NCI-H2029 treated with DMSO at 0.1 percent for 48 hours (cell line): ENCODE measurements at places on chromosomes 2 and 18.

GRCh38 chr18:77131100-77131651 is 1.4 kb downstream of the MBP start:
- no peak for DNase-seq

- DNase-seq: no peak
These were observed 54.7 kb downstream of the CABLES1 start for GRCh38 chr18:23189768-23190661.

DNA sequence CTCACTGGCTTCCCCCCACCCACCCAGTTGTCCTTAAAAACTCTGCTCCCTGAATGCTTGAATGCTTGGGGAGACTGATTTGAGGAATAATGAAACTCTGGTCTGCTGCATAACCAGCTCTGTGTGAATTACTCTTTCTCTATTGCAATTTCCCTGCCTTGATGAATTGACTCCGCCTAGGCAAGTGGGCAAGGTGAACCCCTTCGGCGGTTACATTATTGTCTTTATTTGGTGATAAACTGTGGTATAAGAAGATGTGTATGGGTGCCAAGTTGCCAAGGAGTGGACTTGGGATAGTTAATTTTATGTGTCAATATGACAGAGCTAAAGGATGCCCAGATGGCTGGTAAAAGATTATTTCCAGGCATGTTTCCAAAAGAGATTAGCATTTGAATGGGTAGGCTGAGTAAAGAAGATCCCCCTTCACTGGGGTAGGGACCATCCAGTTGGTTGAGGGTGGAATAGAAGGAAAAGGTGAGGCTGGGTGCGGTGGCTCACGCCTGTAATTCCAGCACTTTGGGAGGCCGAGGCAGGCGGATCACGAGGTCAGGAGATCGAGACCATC is 98.5 kb upstream of the HAAO start:
- no peak for DNase-seq

DNA sequence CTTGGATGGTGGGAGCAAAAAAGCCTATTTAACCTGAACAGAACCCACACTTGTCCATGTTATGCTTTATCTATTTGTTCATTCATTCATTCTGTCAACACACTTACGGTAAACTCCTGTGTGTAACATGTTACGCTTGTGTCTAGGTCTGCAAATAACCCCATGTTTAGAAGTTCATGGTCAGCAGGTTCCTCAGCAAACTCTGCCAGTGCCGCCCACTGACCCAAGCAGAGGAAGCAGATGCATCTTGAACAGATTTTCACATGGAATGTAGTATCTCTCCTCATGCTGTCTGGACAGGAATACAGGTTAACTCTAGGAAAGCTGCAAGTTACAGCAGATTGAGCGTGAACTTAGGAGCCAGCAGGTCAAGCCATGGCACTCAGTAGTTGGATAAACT is 213.7 kb upstream of the COPS8 start:
- no peak for DNase-seq

DNA sequence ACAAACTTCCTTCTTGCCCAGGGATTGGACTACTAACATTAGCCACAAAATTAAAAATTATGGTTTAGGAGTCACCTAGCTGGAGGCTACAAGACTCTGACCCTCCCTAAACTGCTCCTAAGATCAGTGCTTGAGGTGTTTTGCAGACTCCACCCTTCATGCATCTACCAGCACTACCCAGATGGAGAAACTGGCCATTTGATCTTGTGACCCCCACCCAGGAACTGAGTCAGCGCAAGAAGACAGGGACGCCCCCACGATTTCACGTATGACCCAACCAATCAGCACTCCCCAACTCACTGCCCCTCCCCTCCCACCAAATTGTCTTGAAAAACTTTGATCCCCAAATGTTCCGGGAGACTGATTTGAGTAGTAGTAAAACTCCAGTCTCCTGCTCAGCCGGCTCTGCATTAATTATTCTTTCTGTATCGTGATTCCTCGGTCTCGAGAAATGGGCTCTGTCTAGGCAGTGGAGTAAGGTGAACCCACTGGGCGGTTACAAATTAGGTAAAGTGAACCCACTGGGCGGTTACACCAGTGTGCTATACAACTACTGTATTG is 40.1 kb upstream of the CCDC88A start:
- no peak for DNase-seq

GRCh38 chr2:51511002-51511401 is 479.1 kb upstream of the NRXN1 start:
- DNase-seq: no peak

DNA sequence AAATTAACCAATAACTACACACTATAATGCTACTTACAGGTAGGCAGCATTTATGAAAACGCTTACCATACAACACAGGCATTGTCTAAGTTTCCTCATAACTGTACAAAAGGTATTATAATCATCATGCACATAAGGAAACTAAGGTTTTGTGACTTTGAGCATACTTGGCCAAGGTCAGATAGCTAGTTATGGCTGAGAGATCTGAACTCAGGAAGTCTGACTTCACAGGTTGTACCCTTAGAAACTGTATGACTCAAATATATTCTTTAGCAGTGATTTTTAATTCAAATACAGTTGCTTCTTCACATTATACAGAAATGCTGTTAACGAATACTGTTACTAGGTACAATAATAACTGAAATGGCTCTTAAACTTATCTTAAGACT is 89.3 kb downstream of the TRIP12 start:
- no peak for DNase-seq

DNA sequence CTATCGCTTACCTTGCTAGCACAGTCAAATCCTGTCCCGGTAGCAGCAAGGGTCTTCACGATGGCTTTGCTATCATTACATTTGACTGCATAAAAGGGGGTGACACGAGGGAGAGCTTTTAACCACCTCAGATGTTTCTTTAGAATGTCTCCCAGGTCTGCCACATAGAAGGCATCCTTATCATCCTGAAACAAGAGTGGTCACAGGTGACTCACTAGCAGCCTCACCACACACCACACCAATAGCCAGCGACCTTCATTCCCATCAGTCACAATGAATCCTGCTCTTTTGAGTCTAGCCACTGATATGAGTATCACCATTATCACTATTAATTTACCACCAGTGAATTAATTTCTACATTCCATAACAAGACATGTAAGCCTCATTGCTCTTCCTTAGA is 3.7 kb downstream of the ODC1 start:
- DNase-seq: no peak

- DNase-seq: no peak
These were observed 337.2 kb downstream of the NBAS start for GRCh38 chr2:15223887-15224286.

GRCh38 chr18:8858888-8859511 is 153.6 kb downstream of the MTCL1 start:
- DNase-seq: no peak

- DNase-seq: no peak
These were observed 11.2 kb upstream of the CALCRL start for GRCh38 chr2:187459256-187459655.

DNA sequence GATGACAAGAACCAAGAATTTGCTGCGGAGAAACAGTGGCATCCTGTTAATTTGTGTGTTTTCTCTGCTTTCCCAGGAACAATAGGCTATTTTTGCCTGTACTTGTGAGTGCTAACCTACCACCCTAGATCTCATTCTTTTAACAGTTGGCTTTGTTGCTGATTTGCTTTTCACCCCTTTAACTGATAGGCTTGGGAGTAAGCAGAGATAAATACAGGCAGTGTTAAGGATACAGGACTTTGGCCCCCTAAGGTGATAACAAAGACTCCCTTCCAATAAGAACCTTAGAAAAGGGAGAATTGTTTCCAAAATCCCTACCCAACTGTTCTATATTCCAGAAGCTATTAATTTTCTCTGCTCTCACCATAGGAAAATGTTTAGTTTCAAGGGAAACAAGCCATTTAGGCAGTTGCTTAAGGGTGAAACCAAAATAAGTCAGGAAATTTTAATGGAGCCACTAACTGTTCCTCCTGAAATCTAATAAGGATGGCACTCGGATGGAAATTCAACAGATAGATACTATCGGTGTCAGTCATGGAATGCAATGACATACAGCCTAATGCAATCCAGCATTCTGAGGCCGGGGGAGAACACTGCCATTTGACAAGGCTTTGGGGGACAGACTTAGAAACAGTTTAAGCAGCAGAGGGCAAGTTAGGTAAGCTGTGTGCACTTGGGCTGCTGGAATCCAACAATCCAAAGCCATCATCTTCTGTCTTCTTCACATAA is 238.8 kb downstream of the RNF152 start:
- DNase-seq: no peak

DNA sequence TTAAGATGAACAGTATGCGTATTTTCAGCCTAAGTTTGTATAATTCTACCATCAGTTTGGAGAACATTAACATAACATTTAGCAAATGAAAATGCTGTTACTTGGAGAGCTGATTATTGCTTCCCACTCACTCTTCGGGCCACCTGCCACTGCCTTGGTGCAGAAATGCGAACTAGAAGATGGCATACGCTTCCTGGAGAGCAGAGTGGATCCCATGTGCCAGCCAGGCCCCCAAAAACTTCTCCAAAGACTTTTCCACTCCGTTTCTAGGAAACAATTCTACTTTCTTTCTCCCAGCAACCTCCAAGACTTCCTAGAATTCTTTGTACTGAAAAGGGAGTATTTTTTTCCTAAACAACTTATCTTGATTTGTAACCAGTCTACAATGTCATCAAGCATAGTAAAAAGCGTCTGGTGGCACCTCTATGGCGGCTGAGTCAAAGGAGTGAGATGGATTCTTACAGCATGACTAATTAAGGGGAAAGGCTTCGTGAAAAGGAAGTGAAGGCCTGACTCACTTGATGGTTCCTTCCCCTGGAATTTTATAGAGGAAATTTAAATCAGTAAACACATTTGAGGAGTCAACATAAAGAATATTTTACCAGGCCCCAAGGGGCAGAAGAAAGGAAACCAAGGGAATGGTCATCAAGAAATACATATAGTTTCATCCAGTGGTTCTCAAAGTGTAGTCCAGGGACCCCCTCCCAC is 36.6 kb downstream of the FEZ2 start:
- DNase-seq: no peak

GRCh38 chr2:241770185-241770935 is 6.3 kb upstream of the GAL3ST2 start:
- no peak for DNase-seq

DNA sequence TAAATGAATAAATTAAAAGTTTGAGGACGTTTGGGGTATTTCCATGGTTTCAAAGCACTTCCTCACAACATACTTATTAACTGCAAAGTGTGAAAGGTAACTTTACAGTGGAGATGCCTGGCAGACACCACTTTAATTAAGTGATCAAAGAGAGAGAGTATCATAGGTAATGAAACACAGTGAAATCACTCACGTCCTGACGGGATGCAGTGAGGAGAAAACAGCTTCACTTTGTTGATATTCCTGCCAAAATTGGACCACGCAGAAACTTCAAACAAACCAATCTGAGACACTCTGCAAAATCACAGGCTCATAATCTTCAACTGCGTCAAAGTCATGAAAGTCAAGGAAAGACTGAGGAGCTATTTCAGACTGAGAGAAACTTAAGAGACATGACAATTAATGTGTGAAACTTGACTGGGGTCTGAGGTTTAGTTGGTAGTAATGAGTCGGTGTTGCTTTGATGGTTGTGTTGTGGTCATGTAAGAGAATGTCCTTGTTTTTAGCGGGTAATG is 66.0 kb upstream of the ITGB6 start:
- DNase-seq: no peak

- DNase-seq: no peak
These were observed 70.5 kb downstream of the FMNL2 start for GRCh38 chr2:152405206-152406118.

- DNase-seq: no peak
These were observed 520.1 kb downstream of the PIK3C3 start for GRCh38 chr18:42475157-42475556.

- no peak for DNase-seq
These were observed 123.6 kb downstream of the CSRNP3 start for GRCh38 chr2:165593081-165593480.

- DNase-seq: no peak
These were observed 8.3 kb upstream of the GAL3ST2 start for GRCh38 chr2:241768251-241768711.

- no peak for DNase-seq
These were observed 143.8 kb downstream of the MEIS1 start for GRCh38 chr2:66578687-66579106.

DNA sequence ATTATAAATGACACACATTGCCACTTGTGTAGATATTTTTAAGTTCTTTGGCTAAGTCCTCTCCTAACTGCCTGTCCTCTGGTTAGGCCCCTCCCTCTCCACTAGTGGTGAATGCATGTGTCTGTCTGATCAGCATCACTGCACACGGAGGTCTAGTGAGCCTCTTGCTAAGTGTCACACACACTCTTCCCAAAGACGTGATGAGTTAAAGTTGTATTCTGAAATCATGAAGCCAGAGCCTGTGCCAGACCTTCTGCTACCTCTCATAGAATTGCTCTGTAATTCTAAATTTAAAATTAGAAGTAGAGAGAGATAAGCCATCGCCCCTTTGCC is 41.3 kb downstream of the RALB start:
- DNase-seq: no peak

GRCh38 chr2:227106845-227107759 is 56.9 kb downstream of the COL4A4 start:
- DNase-seq: peak; percentile 9

DNA sequence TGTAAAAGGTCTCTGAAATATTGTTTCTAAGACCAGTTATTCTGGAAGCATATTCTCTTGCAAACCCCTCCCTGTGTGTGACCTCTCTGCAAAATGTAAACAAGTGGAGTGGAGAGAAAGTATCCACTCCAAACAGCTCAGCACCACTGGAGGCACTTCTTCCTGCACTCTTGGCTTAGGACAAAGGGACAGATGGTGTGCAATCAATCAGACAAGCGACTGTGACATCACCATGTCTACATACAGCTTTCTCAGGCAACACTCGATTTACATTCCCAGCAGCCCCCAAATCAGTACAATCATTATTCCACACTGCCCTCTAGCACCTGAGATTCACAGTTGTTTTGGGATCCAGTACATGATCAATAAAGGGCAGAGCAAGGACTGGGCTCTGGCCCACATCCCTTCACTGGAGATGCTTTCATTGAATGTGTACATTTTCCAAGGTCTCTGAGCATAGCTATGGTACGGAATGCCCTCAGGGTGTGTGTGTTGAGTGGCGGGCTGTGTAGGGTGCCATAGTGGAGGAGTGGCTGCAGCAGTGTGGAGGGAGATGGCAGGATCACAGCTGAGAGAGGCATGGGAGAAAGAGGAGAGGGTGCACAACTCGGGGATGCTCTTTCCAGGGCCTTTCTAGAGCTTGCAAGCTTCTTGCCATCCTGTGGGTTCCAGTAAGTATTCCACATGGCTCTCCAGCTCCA is 311.8 kb upstream of the ST6GAL2 start:
- DNase-seq: peak; percentile 90

DNA sequence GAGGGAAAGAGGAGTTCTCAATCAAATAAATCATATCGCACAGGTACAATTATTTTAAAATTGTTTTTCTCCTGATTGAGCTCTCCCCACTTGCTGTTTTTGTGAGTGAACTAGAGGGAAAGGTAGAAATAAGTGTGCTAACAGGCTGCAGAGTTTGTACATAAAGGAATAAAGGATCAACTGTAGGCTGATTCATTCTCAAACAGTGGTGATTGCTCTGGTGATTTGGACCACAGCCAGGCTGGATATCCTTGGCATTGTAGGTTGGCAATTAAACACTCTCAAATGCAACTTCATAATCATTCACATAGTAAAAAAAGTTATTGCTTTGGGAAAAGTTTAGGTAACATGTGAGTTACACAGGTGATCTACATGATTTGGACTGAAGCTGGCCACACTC is 29.8 kb downstream of the LRP1B start:
- DNase-seq: no peak

GRCh38 chr2:24632172-24632571 is 141.1 kb downstream of the NCOA1 start:
- no peak for DNase-seq

- no peak for DNase-seq
These were observed 136.5 kb downstream of the COPS8 start for GRCh38 chr2:237222178-237222577.

- DNase-seq: peak; percentile 4
These were observed 37.6 kb upstream of the SPAG16 start for GRCh38 chr2:213246497-213247281.
